ENCODE measurements at places on chromosomes 1 and 21.
A peak's percentile ranks its signal among the peaks of the same experiment; 100 is the strongest.

DNA sequence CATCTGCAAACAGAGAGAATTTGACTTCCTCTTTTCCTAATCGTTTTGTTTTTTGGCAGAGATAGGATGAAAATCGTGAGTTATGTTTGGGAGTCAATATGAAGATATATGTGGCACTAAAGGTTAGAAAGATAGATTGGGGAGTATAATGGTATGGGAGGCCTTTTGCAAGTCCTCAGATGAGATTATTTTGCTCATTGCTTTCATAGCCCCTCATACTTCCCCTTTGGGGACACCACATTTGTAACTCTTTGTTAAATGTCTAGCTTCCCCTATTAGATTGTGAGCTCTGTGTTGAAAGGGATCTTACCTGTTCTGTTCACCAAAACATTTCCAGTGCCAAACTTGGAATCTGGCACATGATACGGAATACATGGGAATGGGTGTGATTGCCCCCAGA is 30.2 kb downstream of the RAVER2 start:
- DNase-seq = no peak

- DNase-seq = no peak
Measured at GRCh38 chr1:208043691-208044181, 132.8 kb upstream of the CD34 start.

DNA sequence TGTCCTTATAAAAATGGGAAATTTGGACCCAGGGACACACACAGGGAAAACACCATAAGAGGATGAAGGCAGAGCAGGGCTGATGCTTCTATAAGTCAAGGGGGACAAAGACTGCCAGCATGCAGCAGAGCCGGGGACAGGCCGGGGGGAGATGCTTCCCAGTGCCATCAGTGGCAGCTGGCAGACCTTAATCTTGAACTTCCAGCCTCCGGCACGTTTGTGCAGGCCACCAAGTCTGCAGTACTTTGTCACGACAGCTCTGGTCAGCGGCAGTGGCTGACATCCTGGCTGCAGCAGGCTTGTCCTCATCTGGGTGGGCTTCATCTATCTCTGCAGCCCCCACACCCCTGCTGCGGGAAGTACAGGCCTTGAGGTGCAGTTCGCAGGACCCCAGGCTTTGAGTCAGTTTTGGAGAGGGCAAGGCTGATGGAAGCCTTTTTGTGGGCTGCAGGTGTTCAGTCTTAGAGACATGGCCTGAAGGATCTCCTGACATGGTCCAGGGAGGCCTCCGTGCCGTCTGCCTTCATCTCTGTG is 186.0 kb downstream of the DYRK1A start:
- DNase-seq = no peak

- DNase-seq = no peak
Measured at GRCh38 chr1:2348346-2349325, 42.7 kb downstream of the MORN1 start.

DNA sequence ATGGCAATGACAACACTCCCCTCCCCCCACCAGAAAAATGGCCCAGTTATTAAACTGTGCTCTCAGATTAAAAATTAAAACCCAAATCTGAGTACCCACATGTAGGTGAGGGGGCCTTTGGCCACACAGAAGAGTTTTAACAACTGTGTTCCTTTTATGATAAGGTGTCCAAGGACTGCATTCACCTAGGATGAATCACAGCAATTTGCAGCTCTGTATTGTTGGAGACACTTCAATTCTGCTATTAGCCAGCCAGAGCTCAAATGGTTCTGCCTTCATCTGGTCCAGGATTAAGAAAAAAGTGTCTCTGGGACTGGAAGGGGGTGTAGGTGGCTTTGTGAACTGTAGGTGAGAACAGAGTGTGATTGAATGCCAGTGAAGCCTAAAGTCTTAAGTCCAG is 43.3 kb upstream of the DIRAS3 start:
- no peak for DNase-seq

GRCh38 chr1:1352786-1353388 is 3.7 kb upstream of the DVL1 start:
- no peak for DNase-seq

DNA sequence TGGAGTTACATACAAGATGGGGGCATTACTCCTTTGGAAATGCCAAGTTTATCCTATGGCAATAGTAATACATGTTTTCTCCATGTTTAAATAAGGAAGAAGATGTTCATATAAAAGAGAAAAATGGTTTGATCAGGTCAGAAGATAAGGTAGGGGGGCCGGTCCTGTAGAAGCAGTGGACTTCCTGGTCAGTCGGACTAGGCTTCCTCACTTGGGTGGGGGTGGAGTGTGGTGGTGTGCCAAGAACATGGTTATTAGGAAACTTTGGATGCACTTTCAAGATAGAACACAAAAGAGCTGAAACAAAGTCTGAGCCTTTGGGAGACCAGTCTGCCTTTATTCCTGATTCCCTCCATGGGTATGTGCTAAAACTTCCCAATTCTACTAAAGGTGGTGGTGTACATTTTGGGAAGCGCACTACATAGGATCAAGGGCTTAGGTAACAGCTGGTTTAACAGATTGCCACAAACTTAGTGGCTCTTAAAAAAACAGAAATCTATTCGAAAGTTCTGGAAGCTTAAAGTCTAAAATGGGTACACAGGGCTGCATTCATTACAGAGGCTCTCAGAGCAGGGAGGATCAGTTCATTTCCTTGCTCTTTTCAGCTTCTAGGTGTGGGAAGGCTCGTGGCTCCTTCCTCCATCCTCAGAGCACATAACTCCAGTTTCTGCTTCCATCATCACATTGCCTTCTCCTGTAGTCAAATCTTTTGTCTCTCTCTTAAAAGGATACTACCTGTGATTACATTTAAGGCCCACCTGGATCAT is 64.6 kb downstream of the KDM1A start:
- DNase-seq = no peak

DNA sequence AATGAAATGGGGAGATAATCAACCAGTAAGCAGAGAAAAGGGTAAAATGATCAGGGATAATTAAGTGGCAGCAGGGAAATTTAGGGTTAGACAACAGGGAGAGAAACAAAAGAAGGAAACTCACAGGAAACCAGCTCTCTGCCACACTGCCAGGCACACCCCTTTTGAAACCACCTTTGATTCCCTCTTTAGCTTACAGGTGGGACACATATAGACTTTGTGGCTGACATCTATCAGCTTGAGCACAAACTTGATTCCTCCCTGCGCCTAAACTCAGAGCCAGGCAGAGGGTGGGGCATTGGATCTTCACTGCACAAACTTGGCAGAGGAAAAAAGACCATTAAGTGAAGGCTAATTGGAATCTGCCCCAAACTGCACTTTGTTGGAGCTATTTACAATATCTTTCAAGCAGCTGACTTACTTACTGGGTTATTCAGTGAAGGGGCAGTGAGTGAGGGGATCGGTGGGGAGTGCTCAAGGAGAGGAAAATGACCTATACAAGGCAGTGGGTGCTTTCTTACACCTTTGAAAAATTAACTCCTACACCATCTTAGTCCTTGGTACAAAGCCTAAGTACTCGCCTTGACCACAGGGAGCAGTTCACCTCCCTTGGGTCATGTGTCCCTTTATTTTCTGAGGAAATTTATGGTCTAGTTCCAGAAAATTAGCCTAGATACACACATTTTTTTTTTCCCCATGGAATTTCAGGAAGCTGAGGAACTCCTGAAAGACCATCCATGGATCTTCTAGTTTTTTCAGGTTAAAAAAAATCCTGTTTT is 60.2 kb downstream of the PBX1 start:
- DNase-seq = no peak

- DNase-seq = no peak
Measured at GRCh38 chr21:24272521-24272938, 1334.8 kb downstream of the MRPL39 start.

GRCh38 chr1:59427155-59427554 is 130.3 kb downstream of the FGGY start:
- peak; percentile 46 for DNase-seq

- DNase-seq = no peak
Measured at GRCh38 chr1:32539584-32540571, 651 bp downstream of the ZBTB8A start.

GRCh38 chr1:206497363-206497762 is 10.0 kb upstream of the RASSF5 start:
- DNase-seq = no peak

- DNase-seq = no peak
Measured at GRCh38 chr1:168437821-168438220, 106.0 kb downstream of the XCL2 start.

GRCh38 chr21:45020629-45021427 is 53.6 kb upstream of the ADARB1 start:
- DNase-seq = no peak

- DNase-seq = no peak
Measured at GRCh38 chr1:88678405-88678804, 5.7 kb upstream of the PKN2 start.

- DNase-seq = no peak
Measured at GRCh38 chr1:151069103-151069486, 1.5 kb upstream of the GABPB2 start.

DNA sequence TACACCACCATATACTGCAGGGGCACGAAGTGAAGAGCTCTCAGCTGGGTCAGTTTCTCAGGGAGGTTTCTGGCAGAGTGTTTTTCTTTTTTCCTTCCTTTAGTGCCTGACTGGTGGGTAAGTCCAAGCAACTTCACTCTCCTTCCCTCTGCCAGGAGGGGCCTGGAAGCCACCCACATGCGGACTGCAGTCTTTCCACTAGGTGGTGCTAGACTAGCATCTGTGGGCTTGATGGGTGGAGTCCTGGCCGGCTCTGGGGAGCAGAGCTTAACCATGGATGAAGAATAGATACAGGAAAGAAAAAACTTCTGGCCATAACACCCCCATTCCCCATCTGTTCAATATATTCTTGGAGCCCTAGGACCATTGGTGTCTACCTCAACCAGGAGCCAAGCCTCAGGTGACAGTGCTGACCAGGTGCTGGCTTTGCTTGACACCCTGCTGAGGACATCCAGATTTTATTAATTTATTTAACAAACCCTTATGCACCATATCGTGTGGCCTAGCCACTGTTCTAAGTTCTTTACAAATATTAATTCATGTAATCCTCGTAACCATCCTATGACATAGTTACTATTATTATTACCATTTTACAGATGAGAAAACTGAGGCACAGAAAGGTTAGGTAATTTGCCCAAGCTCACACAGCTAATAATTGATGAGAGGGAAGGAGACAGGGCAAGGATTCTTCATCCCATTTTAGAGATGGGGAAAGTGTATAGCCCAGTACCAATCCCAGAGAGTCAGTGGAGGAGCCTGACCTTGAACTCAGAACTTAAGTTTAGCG is 126.7 kb upstream of the CSF3R start:
- peak; percentile 3 for DNase-seq

- DNase-seq = no peak
Measured at GRCh38 chr1:222643606-222643937, 25.7 kb downstream of the MIA3 start.

DNA sequence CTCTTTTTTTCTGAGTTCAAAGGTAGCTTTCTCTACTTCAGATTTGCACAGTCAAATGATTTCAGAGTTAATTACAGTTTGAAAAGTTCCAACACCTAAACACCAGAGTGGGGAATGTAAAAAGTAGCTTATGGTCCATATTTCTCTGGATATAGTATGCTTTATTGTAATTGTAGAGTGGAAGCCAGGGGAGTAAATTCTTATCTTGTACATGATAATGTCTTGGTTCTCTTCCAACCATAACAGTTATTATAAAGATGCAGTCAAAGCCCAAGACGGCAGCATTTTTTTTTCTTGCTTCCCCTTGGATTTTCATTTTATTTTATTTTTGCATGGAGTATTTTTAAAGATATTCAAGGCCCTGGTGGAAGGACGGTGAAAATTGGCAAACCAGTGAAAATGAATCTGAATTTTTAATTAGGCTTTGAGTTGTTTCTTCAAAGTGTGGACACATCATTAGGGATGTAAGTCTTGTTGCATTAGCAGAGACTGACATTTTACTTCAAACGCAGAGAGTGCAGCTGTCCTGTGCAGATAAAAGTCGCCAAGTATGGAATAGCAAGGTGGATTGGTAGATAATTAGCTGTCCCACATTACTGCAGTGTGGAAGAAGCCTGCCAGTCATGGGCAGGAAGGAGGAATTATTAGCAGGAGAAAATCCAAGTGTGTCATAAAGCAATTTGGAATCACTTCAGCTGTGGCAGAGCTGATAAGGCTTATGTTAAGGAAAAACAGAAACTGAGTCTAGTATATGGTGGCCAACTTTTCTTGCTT is 11.3 kb downstream of the CACHD1 start:
- no peak for DNase-seq

DNA sequence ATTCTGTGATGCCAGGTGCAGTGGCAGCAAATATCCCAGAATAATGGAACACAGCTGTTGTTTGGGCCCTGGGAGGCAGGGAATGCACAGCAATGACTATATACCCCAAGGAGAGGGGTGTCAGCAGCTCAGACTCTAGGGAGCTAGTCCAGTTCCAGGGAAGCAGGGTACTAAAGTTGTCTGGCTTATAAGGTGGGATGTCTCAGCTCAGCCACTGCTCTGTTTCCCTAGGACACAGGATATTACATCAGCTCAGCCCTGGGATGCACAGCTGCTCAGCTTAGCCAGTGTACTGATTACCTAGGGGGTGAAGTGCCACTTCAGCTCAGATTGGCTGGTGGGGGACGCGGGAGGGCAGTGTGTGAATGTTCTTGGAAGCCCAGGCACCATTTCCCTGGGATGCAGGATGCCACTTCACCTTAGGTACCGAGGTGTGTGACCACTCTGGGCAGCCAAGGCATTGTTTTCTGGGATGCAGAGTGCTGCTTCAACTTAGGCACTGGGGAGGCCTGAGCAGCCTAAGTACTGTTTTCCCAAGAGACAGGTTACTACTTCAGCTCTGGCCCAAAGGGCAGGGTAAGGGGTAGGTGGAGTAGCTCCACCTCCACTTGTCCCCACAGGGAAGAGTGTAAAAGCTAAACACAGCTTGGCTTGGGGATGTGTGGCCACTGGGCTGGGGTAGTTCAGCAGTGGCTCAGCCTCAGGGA is 59.4 kb downstream of the DIPK1A start:
- peak; percentile 7 for DNase-seq

- no peak for DNase-seq
Measured at GRCh38 chr1:62263814-62264353, 55.4 kb downstream of the KANK4 start.

- DNase-seq = no peak
Measured at GRCh38 chr1:67747671-67748546, 62.9 kb downstream of the GADD45A start.

- DNase-seq = no peak
Measured at GRCh38 chr1:247332215-247332622, 552 bp upstream of the ZNF496 start.

DNA sequence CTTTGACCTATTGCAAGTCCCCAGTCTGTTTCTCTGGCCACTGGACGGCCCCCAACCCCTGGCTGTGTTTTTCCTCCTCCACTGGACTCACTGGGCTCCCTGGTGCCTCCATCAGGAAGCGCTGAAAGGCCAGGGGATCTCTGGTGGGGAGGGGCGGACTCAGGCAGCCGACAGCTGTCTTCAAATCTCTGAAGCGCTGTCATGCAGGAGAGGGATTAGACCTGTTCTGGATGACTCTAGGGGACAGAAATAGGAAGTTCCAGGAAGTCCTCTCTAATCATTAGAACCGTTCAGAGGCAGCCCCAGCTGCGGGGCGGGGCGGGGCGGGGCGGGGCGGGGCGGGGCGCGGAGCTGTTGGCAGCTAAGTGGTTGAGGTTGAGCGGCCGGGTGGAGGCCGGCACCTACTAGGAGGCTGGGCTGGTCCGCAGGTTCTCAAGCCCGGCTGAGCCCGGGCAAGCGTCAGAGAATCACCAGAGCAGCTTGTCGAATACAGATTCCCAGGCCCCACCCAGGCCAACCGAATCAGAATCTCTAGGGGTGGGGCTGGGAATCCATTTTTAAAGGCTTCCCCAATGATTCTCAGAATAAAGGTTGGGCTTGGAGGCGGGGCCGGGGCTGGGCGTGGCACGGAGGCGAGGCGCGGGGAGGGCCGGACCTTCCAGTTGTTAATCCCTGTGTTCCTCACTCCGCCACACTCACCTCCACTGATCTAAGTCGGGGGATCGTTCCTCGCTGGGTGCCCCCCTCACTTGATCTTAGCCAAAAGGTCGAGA is 11.4 kb upstream of the PHLDA3 start:
- DNase-seq = no peak

All from skeletal muscle cell (primary cell).